KBM-7 (cell line): ENCODE measurements at places on chromosomes 12 and 14.
A peak's percentile ranks its signal among the peaks of the same experiment; 100 is the strongest.

GRCh38 chr14:104688505-104689108 is 811 bp upstream of the INF2 start:
- no peak for DNase-seq

DNA sequence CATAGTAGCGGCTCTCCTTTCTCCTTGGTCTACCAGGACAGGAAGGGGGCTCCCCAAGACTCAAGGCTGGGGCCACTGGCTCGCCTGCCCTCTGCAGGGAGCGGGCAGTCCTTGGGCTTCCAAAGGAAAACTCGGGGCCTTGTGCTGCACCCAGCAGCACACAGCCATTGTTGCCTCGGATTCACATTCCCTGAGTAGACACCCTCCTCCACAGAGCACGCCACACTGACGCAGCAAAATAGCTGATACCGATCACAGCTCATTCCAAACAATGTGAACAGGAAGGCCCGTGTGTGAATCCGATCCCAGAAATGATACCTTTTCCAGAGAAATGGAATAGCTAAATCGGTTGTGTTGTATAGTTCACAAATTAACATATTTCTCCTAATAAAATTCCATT is 65.1 kb upstream of the DYNC1H1 start:
- no peak for DNase-seq

GRCh38 chr12:21483531-21483930 is 17.9 kb downstream of the RECQL start:
- DNase-seq = no peak

DNA sequence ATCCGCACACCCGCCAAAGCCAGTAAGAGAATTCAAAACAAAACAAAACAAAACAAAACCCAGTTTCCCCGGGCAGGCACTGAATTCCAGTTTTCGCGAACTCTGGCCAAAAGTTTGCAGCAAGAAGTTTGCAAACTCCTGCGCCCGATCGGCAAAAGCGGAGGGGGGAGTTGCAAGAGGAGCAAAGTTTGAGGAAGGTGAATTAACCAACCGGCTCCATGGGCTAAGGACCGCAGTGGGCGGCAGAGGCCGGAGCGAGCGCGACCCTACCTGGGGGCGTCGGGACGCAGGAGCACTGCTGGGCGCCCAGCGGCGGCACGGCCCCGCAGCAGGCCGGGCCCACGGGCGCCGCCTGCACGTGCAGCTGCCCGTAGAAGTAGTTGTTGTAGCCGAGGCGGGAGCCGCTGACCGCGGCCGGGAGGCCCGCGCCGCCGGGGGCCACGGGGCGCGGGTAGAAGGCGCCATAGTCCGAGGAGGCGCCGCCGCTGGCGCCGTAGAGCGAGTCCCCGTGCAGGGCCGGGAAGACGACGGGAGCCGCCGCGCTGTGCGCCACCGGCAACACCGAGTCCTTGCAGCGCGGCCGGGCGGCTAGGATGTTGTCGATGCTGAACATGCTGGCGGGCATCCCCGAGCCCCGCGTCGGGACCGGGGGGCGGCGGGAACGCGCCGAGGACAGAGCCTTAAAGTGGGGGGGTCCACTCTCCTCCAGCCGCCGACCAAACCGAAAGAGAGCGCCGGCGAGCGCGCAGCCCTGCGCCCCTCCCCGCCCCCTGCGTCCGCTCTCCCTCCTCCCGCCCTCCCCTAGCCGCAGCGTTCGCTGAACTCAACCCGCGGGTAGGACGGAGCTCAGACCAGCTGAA is at the start of gene GSC:
TSS of gene GSC (minus strand) at position 723 of the 860 bp plus-strand sequence. CDS start at position 625, 98 bp downstream.
- DNase-seq = peak; percentile 25

- DNase-seq = peak; percentile 15
These were observed 30.5 kb downstream of the PUS7L start for GRCh38 chr12:43728117-43728516.

DNA sequence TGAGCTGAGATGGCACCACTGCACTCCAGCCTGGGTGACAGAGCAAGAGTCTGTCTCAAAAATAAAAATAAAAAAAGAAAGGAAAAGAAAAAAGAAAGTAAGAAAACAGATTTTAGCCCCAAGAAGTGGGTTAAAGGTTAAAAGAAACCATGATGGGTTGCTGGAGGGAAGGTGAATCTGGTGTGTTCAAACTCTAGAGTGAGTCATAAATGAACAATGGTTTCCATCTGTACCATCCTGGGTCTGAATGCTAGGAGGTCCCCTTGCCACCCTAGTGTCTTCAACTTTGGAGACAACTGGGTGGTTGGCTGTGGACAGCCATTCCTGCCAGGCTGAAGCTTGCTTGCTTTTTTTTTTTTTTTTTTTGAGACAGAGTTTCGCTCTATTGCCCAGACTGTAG is 1.6 kb upstream of the RPS26 start:
- DNase-seq = no peak

- no peak for DNase-seq
These were observed 11.8 kb downstream of the CD163L1 start for GRCh38 chr12:7431993-7432685.

GRCh38 chr12:11630046-11630706 is 19.3 kb upstream of the ETV6 start:
- peak; percentile 52 for DNase-seq

GRCh38 chr12:60689137-60689536 is 1093.3 kb downstream of the SLC16A7 start:
- DNase-seq = peak; percentile 11

- DNase-seq = no peak
These were observed 40.5 kb downstream of the DMAC2L start for GRCh38 chr14:50352584-50352983.

DNA sequence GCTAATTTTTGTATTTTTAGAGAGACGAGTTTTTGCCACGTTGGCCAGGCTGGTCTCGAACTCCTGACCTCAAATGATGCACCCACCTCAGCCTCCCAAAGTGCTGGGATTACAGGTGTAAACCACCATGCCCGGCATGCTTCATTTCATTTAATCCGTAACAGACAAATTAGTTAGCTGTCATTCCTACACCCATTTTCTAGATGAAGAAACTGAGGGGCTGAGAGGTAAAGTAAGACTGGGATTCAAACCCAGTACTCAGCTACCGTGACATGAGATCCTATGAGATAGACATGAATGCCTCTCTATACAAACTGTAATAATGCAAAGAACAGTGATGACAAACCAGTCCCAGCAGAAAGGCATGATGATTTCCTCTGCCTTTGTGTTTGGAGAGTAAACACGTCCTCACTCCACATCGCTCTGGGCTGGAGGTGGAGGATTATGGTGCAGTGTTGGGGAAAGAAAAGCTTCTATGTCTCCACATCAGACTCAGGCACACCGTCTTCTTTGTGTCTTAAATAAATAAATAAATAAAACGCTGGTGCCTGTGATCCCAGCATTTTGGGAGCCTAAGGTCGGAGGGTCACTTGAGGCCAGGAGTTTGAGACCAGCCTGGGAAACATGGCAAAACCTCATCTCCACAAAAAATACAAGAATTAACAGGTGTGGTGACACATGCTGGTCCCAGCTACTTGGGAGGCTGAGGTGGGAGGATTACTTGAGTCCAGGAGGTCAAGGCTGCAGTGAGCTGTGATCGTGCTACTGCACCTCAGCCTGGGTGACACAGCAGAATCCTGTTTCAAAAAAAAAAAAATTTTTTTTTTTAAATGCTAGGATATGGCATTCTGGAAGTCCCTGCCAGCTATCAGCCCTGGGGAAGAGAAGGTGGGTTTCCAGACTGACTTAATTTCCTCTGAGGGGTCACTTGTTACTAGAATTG is 10.5 kb downstream of the VSX2 start:
- no peak for DNase-seq

- DNase-seq = no peak
These were observed 645.4 kb upstream of the ATXN7L3B start for GRCh38 chr12:73892201-73892600.

GRCh38 chr12:53726946-53727309 is 324 bp downstream of the CALCOCO1 start:
- DNase-seq = no peak

DNA sequence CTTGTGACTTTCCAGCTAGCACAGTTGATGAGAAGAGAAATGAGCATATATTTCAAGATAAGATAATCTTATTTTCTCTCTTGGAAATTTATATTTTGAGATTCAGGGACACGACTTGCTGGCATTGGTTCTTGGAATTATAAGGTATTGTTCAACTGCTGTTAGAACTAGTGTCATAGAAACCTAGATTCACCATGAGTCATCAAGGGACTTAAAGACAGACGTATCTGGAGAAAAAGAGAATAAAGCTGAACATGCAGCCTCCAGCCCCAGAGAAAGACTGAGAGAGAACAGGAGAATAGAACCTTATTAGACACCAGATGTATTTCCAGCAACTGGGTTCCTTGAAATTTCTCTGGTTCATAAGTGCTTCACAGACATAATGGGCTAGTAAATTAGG is 194.4 kb upstream of the PPFIA2 start:
- DNase-seq = no peak

GRCh38 chr14:56002876-56003625 is 115.2 kb upstream of the PELI2 start:
- no peak for DNase-seq

DNA sequence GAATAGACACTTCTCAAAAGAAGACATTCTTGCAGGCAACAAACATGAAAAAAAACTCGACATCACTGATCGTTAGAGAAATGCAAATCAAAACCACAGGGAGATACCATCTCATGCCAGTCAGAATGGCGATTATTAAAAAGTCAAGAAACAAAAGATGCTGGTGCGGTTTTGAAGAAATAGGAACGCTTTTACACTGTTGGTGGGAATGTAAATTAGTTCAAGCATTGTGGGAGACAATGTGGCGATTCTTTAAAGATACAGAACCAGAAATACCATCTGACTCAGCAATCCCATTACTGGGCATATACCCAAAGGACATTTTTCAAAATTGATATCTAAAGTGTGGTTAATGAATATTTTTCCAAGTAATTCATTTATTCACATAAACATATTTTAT is 39.6 kb upstream of the LIN7A start:
- no peak for DNase-seq

GRCh38 chr12:2177003-2177402 is 124.2 kb downstream of the CACNA1C start:
- DNase-seq = no peak

- DNase-seq = no peak
These were observed 11.0 kb upstream of the PLEKHG3 start for GRCh38 chr14:64692986-64693809.

GRCh38 chr12:1845427-1845826 is 25.1 kb downstream of the LRTM2 start:
- DNase-seq = no peak

GRCh38 chr12:49888461-49889151 is 15.1 kb downstream of the FAIM2 start:
- no peak for DNase-seq
